ENCODE measurements at places on chromosomes 4 and X. TPM values are rescaled to one million over a fixed set of nuclear protein-coding genes. Genes with fewer than 3 reads are reported as not detected.

MID1IP1 gene
- 30.9 TPM for polyA plus RNA-seq

CXCL6 gene
- not detected for polyA plus RNA-seq

GAGE12E gene
- polyA plus RNA-seq = not detected

FGFR3 gene
- polyA plus RNA-seq = 6.6 TPM

SOX3 gene
- not detected for polyA plus RNA-seq

FAM9B gene
- polyA plus RNA-seq = not detected

TSPAN6 gene
- 8.6 TPM for polyA plus RNA-seq

SCD5 gene
- polyA plus RNA-seq = 6.7 TPM

CYSLTR1 gene
- polyA plus RNA-seq = 0.51 TPM

Data from heart right ventricle (tissue), 16 donors.